ENCODE measurements at places on chromosomes 2 and 18.

DNA sequence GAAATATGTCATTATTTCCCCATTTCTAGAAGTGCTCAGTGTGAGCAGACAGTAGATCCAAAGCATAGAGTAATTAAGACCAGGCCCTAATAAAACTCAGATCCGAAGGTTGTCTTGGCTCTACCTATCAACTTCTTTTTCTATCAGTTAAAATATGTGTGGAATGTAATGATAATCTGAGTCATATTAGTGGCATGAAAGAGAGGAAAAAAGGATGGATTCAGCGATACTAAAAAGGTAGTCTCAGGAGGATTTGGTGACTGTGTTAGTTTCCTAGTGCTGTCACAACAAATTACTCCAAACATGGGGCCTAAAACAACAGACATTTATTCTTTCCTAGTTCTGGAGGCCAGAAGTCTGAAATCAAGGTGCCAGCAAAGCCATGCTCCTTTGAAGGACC, 103.7 kb upstream of the NABP1 start:
- DNase-seq = no peak

DNA sequence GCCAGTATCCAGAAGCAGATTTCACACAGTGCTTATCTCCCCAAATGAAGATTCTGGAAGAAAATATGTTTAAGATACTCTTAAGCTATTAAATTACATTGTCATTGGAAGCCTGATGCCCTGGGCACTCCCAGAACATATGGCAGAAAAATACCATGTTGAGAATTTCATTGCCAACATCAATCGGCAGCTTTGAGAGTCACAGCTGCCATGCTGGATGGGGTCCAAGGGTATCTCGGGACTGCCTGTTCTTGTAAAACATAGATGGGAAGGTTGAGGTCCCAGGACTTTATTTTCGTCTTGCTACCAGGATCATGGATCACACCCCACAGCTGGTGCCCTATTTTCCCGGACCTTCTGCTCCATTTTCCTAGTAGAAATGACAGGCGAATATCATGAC, 632.5 kb downstream of the SUCLG1 start:
- no peak for DNase-seq

DNA sequence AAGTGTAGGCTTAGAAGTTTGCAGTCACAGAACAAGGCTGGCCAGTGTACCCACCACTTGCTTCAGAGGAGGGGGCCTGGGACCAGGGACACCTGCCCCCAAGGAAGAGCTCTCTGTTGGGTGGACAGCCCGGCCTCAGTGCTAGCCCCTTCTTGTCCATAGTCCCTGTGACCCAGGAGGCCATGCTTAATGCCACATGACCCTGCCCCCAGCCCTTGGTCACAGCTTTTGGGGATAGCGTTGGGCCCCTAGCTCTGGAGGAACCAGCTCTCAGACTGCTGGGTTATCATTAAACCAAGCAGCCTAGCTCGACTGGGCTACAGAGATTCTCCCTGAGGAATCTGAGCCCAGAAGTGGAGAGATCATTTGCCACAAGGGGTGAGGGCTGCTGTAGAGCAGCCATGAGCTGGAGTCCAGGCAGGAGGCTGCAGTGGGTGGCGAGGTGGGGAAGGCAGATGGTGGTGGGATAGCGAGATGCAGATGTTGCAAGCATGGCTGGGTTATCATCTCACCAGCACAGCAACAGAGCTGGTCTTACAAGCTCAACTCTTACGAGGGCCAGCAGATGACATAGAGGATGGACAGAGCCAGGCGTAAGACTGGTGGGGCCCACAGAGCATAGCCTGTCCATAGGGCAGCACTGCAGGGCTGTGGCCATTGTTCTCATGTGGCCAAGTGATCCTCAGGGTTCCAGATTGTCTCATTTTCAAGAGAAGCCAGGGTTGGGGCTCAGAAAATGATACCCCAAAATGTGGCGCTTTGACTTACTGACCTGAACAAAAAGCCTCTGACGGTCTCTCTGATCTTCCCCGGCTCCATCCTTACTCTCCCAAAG, 7.2 kb upstream of the TMEM37 start:
- DNase-seq = no peak

DNA sequence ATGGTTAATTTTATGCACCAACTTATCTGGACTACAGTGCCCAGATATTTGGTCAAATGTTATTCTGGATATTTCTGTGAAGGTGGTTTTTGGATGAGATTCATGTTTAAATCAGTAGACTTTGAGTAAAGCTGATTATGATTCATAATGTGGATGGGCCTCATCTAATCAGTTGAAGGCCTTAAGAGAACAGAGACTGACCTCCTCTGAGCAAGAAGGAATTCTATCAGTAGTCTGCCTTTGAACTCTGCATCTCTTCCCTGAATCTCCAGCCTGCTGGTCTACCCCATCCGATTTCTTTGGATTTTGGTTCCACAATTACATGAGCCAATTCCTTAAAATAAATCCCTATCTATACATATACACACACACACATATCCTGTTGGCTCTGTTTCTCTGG, 82.8 kb upstream of the MAP4K3 start:
- no peak for DNase-seq

- DNase-seq = no peak
Measured at GRCh38 chr2:225468131-225468530, 68.6 kb downstream of the NYAP2 start.

DNA sequence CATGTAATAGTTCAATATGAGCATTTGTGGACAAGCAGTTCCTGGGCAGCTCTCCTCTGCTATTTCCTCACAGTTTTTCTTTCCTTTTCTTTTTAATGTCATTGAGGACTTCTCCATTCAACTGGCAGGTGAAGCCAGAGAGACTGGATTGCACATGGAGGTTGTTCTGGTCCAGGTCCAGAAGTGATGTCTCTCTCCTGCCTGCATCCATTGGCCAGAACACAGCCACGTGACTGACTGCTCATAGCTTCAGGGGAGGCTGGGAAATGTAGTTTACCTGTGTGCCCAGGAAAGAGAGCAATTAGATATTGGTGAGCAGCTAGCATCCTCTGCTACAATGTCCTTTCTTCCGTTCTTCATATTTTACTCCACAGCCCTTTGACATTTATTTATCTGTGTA, 20.2 kb upstream of the ADAM23 start:
- no peak for DNase-seq

DNA sequence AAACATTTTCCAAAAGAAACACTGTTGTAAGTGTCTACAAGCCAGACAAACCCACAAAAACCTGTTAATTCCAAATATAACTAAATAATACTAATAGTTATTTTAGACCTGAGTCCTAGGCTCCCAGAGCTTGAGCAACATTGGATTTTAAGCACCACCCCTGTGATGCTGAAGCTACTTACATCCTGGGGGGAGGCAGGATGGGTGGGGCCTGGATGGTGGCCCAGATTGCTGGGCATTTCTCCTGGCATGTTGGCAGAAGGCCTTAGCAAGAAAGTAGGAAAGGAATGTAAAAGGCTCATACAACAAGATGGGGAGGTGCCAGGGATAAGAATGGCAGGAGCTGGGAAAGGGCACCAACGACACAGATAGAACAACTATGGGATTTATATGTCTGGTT, 50.7 kb upstream of the OTX1 start:
- no peak for DNase-seq

- no peak for DNase-seq
Measured at GRCh38 chr2:14492920-14493503, 139.5 kb upstream of the LRATD1 start.

GRCh38 chr2:154402213-154402612, 296.3 kb upstream of the KCNJ3 start:
- DNase-seq = no peak

DNA sequence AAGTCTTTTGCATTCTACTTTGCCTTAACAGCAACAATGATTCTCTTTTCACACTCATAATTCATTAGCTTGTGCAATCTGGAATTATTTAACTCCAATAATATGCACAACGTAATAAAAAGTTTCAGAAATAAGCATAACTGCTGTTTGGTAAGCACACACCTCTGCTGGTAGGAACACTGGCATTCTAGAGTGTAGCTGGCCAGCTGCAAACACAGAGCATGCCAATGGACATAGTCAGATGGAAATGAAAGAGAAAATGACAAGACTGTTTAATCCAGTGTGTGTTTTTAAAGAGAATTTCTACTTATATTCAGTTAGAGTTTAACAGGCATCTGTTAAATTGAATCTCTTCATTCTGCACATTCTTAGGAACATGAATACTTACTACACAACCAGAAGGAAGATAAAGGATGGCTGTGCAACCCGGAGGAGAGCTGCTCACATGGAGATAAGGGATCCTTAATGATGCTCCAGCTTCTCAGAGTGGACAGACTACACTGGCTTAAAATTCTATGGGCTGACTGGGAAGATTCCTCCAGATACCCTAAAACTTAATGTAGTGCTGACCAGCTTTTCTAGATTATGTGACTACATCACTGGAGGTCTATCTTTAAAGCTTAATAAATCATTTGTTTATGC, 94.6 kb upstream of the CHAC2 start:
- DNase-seq = no peak

DNA sequence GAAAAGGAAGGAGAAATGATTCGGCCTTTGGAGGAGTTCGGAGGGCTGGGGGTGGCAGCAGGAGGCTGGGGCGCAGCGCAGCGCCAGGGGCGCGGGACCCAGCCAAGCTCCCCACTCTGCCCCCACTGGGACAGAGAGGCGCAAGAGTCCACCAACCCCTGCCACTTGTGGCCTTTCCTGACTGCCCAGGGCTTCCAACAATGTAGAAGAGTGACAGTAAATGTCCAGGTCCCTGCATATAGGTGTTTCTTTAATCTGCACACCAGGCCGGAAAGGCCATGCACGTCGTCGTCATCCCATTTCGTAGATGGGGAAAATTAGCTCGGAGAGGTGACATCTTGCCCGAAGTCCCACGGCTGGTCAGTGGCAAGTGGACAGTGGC, 96.6 kb downstream of the INHBB start:
- no peak for DNase-seq

DNA sequence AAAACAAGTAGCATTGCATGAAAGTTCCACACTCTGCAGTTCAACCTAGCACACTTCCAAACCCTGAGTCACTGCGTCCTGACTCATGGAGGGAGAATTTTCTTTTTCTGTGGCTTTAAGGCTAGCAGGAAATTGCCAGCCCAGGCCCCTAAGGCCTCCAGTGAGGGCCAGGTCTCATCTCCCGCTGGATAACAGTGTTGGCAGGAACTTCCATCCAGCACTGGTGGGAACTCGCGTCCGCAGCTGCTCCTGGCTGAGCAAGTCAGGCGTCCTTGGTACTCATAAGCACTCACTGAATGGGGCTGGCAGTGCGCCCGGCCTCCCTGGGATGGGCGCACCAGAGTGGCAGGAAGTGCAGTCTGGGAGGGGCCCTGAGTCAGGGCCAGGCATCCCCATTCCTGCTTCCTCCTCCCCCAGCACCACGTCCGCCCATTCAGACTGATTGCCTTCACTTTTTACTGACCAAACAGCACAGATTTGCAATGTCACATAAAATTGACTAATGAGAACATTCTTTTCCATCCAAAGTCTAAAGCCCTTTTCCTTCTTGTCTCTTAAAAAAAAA, 14.3 kb downstream of the MALL start:
- DNase-seq = no peak

DNA sequence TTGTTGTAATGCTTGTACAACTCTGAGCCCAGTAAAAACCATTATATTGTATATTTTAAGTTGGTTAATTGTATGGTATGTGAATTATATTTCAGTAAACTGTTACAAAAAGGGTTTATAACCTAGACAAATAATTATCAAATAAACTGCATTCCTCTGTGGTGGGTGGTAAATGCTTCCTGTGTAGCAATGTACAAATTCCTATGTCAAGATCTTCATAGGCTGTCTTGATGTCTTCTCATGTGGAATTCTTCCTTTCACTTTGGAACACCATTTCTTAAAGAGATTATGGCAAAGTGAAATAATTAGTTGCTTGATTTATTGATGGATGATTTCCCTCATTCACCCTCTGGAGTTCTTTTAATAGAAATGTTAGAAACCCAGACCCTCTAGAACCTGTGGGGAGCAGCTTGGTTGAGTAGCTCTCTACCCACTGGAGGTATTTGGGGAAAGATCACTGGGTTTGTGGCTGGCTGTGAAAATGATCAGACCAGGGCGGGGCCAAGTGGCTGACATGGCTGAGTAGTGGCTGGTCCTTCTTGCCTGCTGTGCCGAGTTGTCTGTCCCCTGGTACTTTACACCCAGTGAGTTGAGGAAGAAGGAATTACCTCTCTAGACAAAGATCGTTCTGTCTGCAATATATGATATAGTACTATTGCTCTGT, 22.4 kb upstream of the MGAT5 start:
- DNase-seq = no peak

GRCh38 chr2:168178520-168179324, 68.7 kb downstream of the STK39 start:
- DNase-seq = no peak

DNA sequence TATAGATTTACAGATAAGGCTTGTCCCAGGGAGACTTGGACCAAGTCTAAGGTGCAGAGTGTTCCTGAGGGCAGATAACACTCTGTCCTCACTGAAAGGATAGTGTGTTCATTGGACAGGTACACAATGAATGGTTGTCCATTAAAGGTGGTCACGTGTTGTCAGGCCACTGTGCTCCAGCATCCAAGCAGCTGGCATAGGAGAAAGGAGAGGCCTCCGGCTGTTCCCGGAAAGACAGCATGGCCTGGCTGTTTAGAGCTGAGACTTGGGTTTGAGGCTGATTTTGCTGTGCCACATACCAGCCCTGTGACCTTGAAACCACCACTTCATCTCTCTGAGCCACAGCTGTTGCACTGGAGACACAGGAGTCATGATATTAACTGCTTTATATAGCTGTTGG, 19.6 kb upstream of the SULT1C3 start:
- DNase-seq = no peak

GRCh38 chr2:40955042-40955441, 503.2 kb upstream of the SLC8A1 start:
- no peak for DNase-seq

GRCh38 chr2:120262761-120263428, 10.2 kb downstream of the RALB start:
- no peak for DNase-seq

GRCh38 chr2:85174943-85175342, 41.8 kb downstream of the TCF7L1 start:
- no peak for DNase-seq

GRCh38 chr2:45728458-45728942, 77.0 kb downstream of the PRKCE start:
- no peak for DNase-seq

DNA sequence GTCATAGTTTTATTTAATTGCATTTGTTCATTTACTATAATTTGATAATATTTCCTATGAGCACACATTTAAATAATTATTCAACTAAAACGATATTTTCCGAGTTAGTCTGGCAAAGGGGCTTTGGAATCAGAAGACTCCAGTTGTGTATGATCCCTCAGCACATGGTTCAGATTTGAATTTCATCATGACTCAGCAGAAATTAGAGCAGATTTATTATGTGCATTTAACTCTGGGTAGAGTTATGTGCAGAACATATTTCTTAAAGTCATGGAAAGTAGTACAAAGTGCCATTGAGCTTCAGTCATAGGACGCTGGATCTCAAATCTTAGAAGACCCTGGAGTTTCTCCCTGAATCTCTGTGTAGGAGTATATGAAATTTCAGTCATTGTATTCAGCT, 106.7 kb downstream of the ADCYAP1 start:
- no peak for DNase-seq

DNA sequence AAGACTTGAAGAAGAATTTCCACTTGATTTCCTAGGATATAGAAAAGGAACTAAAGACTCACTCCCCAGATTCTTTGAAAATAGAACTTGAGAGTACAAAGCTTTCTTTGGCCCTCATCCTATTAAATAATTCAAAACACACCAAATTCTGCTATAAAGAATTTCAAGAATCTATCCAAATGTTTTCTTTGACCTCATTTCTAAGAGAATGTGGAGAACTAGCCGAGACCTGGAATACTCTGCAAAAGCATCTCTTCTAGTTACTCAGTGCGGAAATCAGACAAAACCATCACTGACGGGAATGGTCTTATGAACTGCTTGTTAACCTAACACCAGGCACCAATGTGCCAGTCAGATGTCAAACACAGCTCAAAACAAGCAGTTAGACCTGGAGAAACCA, 44.2 kb upstream of the ARL5A start:
- DNase-seq = no peak
